Fibroblast of villous mesenchyme (primary cell): ENCODE measurements at places on chromosomes 4 and X.

GRCh38 chr4:90474484-90474883 lies 347.3 kb downstream of the CCSER1 start:
- DNase-seq = no peak

DNA sequence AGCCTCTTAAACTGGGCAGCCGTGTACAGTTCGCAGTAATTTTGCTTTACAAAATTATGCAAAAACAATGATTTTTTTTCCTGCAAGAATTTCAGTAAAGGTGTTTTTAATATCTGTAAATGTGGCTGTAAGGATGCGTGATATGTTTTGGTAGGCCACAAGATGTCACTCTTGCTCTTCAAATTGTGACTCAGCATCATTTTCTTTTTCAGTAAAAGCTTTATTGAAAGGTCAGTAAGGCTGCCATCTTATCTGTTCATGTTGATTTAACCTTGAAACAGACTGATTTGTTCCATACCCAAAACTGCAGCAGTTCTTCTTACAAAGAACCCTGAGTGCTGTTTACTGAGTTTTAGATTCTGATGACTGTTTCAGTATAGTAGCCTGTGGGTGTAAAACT lies 39.9 kb downstream of the TXLNG start:
- DNase-seq = peak; percentile 56

- no peak for DNase-seq
Measured at GRCh38 chrX:68185161-68185560, 248.1 kb downstream of the OPHN1 start.

GRCh38 chr4:126807132-126807531 lies 825.6 kb upstream of the INTU start:
- no peak for DNase-seq

- no peak for DNase-seq
Measured at GRCh38 chr4:52619591-52619931, 39.5 kb downstream of the USP46 start.

DNA sequence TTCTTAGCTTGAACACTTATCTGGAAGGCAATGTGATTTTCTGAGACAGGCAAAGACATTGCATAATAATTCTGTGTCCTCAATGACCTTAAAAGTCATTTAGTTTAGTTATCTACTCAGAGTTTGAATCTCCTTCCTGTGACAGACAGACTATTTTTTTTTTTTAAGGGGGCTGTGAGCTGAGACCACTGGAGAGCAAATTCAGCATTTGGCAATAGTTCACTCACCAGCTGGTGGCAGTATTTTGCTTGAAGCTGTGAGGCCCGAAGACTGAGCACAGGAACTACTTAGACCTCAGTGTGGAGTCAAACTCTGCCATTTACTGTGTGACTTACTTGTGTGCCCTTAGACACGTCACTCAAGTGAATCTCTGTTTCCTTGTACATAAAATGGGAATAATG lies 22.9 kb upstream of the CPE start:
- DNase-seq = peak; percentile 50

- peak; percentile 86 for DNase-seq
Measured at GRCh38 chrX:41384051-41384705, 50.2 kb downstream of the DDX3X start.

DNA sequence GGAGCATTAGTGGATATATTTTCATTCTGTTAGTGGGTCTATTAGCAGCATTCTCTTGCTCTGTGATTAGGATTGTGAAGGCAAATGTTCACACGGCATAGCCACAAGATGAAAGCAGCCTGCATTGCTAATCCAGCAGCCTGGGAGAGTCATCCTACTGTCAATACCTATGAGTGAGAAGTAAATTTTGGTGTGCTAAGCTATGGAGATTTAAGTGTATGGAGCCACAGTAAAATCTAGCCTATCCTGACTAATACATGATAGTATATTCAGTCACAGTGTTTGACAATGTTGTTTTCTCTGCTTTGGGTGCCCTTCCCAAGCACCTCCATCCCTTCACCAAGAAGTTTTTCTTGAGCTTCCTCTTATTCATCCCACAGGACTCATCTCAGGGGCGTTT lies 47.2 kb upstream of the TMPRSS11F start:
- no peak for DNase-seq

DNA sequence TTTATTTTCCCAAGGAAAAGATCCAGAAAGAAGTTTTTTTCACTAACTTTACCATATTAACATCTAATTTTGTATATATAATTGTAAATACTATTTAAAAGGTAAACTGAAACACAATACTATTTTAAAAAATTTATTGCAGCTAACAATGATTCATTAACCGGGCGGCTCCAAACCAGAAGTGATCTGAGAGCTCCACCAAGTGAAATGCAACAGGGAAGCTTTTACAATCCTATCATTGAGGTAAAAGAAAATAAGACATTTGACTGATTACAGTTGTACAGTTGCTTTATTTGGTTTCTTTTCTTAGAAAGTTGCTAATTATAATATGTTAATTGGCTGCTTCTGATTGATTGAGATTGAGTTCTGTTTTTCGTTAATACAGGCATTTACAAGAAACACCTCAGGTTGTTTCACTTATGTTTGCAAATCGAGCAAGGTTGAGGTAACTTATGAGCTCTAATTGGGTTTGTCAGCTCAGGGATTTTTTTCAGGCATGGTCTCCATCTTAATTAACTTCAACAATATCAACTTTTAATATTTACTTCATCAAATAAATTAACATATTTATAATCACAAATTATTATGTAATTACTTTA lies 220.2 kb upstream of the UGT8 start:
- peak; percentile 40 for DNase-seq

- no peak for DNase-seq
Measured at GRCh38 chrX:17499512-17499911, 124.5 kb downstream of the NHS start.
